ENCODE measurements at places on chromosomes 16 and 17.

DNA sequence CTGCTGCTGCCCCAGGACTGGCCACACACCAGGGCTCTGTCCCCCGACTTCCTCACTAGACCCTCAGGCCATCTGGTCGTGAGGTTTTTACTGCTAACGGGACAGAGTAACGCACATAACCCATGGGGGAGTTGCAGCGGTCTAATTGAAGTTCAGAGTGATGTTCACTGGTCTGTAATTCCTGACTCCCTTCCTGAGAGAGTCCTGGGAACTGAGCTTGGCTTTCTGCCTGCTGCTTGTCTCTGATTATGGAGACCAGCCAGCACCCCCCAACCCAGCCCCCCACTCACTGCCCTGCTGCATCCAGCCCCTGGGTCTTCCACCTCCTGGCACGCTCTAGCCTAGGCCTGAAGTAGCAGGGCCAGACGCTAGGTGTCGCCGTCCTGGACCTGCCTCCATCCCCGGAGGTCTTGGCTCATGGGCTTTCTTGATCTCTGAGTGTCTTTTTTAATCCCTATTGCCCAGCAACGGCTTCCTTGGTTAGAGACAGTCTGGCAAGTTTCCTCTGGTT, 192.9 kb downstream of the CCDC182 start:
- DNase-seq, result no peak

- no peak for DNase-seq
Observed at GRCh38 chr17:63596856-63597586, 3.7 kb upstream of the TACO1 start.

DNA sequence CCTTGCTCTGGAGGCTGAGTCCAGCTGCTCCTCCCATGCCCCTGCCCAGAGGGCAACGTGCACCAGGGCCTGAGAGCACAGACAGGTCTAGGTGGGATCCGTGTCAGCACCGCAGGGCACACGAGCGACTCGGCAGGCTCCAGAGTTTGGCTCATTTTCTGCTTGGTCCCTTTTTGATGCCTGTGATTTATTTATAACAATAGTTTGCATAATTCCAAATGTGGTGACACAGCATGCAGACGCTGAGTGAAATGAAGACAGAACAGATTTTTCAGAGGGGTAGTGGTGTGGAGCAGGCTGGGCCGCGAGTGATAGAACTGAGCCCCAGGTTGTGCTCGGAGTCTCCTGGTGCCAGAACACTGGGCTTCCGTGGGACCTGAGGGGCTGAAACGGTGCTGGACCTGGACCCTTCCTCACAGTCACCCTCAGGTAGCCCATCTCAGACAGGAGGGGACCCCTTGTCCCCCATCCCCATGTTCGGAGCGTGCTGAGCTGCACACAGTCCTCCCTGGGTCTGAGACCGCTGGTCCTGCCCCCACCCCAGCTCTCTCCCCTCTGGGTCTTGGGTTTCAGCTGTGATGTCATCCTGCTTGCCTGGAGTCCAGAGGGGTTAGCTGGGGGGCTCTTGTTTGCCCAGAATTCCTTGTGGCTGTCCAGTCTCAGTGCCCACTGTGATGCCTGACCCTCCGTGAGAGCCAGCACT, 95.9 kb downstream of the METRNL start:
- no peak for DNase-seq

GRCh38 chr17:1022278-1023024, 25.5 kb downstream of the TIMM22 start:
- DNase-seq, result peak; percentile 64

DNA sequence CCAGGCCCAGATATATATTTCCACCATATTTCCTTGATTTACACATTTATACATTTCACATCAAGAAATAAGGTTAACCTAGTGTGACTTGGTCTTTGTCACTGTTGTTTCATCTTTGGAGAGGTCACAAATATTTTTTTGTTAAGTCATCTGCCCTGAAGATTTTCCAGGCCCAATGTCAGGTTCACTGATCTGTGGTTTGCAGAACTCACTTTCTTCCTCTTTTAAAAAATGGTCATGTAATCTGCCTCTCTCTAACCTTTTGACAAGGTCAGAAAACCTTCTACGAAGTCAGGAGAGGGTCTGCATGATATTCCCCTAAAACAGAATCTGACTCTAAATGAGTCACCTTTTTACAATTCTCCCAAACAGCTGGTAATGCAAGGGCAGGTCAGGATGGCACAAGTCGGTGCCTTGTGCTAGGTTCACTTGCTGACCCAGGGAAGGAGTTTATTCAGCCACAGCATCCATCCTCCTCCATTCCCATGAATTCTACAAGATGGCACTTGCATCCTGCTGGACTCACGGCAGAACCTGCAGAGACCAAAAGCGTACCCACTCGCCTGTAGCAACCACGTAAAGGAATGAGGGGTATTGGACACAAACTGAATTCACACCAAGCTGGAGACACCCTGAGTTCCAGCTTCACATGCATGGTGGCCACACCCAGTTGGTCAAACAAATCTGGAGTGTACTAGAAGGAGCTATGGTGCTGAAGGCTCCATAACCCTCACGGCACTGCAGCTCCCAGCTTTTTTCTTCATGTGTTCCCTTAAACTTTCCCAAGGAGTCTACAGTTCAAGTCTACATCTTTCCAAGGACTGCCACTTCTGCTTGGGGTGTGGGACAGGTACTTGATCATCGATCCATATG, 1.6 kb upstream of the KIAA0513 start:
- DNase-seq, result no peak

- DNase-seq, result no peak
Observed at GRCh38 chr16:77850636-77851333, 62.4 kb downstream of the VAT1L start.

DNA sequence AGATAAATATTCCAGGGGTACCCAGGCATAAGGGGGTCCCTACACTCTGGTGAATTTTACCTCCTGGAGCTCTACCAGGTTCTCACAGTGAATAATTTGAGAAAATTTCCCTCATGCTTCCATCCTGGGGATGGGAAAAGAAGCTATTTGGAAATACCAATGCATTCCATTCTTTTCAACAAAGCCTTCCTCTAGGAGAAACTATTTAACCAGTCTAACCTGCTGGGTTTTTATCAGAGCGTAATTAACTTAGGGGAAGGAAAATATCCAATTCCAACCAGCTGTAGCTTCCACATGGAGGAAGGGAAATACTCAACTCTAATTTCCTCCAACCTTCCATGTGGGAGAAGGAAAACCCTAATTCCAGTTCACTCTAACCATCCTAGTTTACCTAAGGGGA, 17.0 kb downstream of the MFSD6L start:
- no peak for DNase-seq

GRCh38 chr16:17367036-17367435, 103.7 kb downstream of the XYLT1 start:
- no peak for DNase-seq

GRCh38 chr16:66925322-66925840, at the start of gene RRAD:
Gene RRAD (minus strand): TSS chr16:66925535. CDS start chr16:66925179, 356 bp downstream.
- DNase-seq, result peak; percentile 73

DNA sequence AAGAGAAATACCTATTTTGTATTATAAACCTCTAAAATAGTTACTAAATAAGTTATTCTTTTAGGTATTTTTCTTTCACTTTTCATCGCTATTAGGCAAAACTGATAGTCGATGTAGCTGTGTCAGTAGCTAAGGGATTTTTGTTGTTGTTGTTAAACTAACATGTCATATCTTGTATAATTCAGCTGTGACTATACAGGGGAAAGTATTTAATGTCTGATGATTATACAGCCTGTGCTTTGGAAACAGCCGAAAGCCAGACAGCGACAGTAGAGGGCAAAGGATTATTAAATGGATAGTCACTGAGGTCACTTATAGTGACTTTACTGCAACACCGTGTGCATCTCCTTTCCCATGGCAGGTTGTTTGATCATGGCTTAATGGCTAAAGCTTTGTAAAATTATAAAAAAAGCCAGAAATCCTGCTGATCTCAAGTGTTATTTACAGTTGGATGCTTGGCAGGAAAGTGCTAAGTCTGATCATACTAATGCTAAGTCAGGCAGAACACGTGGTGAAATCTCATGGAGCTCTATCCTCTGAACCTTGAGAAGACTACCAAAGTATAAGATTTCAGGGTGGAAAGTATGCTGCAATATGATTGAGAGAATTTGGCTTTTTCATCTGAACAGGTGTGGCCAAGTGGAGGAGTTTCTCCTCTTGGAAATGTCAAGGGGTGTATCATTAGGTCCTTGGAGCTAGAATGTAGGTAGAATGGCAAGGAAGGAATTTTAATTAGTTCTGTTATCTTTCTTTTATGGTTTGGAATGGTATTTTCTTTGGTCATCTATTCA, 88.4 kb downstream of the FTO start:
- no peak for DNase-seq

DNA sequence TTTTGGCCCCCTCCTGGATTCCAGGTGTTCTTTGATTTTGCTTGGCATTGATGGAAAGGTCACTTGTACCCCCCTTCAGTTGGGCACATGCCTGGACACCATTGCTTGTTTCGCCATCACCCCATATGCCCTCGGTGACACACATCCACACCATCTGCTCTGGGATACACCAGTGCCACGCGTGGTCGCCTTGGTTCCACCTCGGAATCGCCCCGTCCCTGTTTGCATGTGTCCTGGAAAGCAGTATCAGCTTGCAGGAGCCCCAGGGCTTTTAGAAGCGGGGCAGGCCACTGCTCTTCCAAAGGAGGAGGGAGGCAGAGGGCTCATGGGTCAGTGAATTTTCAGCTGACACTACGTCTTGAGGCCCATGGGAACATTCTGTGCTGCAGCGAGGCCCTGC, 607.9 kb downstream of the KCNJ18 start:
- DNase-seq, result no peak

DNA sequence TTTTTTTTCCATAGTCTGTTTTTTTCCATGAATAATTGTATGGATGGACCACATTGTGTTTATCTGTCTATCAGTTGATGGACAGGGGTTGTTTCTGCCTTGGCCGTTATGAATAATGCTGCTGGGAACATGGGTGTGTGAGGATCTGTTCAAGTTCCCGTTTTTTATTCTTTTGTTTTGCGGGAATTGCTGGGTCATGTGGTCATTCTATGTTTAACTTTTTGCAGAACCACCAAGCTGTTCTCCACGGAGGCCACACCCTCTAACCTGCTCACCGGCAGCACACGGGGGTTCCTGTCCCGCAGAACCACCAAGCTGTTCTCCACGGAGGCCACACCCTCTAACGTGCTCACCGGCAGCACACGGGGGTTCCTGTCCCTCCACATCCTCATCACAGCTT, 5.9 kb upstream of the MSLN start:
- no peak for DNase-seq

DNA sequence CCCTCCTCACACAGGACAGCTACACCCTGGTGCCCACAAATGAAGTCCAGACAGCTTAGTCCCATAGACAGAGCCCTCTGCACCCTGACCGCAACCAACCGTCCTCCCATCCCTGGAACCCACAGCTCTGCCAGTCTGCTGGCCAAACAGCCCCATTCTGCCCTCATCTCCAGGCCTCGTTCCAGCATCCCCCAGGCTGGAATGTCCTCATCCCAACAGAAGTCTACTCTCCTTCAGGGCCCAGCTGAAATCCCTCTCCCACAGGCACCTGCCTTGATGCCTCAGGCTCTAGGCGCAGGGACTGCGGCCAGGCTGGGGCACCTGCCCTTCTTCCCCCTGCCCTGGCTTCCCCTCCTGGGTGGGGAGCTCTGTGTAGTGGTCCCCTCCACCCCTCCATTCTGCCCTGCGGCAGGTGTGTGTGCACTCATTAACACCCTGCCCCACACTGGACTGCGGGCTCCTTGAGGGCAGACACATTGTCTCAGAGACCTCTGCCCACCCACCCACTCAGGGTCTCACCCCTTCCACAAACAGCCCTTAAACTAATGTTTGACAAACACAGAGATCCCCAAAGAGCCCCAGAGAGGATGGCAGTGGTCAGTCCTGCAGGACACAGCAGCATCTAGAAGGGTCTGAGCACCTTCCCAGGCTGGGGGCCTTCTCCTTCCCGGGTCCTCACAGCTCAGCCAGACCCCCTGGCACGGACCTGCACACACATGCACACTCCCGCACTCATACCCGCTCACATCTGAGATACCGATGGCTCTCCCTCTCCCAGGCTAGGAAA, 820 bp downstream of the GRIN2C start:
- no peak for DNase-seq

- DNase-seq, result no peak
Observed at GRCh38 chr17:53234138-53234537, 588.6 kb upstream of the KIF2B start.

- DNase-seq, result no peak
Observed at GRCh38 chr17:18187226-18187625, 3.6 kb downstream of the ALKBH5 start.

All from heart left ventricle (tissue), 16 donors.